Retina (tissue), 1 donor: ENCODE measurements at places on chromosomes 3 and 15.
A peak's percentile ranks its signal among the peaks of the same experiment; 100 is the strongest.

GRCh38 chr15:90701880-90702630 lies 15.1 kb upstream of the BLM start:
- no peak for DNase-seq

GRCh38 chr15:47685141-47685870 lies 32.0 kb upstream of the SEMA6D start:
- no peak for DNase-seq

GRCh38 chr3:151483961-151484520 lies 23.2 kb upstream of the IGSF10 start:
- DNase-seq: no peak

- no peak for DNase-seq
These were observed 2.8 kb downstream of the ACTL6A start for GRCh38 chr3:179565496-179565895.

GRCh38 chr3:52121813-52122212 lies 32.4 kb downstream of the POC1A start:
- no peak for DNase-seq

- DNase-seq: no peak
These were observed 37.6 kb upstream of the BNC1 start for GRCh38 chr15:83322061-83322460.

DNA sequence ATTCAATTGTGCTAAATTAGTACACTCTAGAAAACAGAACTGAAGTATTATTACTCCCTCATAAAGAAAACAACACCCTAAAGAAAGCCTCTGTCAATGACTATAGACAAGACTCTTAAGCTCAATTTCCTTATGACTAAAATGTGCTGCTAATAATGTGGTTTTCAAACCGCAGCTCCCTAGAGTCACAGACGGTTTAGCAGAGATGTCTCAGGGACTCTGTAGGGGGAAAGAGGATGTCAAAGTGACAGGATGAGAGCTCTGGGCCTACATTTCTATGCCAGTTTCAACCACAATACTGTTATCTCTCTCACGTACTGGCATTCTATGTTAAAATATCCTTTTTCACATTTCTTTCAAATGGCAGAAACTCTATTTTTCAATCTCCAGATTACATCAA lies 37.6 kb upstream of the WDR49 start:
- DNase-seq: no peak

- DNase-seq: no peak
These were observed 28.3 kb upstream of the BHLHE40 start for GRCh38 chr3:4950948-4951347.

GRCh38 chr3:65672871-65673815 lies 365.6 kb downstream of the MAGI1 start:
- peak; percentile 44 for DNase-seq

DNA sequence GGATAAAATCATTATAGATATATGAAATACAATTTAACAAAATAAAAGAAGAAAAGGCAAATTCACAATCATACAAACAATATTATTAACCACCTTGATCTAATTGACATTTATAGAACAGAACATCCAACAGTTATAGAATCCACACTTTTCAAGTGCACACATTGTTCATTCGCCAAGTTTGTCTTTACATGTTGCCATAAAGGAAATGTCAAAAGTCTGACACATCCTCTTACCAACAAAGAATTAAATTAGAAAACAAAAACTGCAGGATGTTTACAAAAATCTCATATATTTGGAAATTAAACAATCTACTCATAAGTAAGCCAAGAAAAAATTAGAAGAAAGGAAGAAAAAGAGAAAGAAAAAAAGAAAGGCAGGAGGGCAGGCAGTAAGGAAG lies 909.2 kb upstream of the EPHA6 start:
- no peak for DNase-seq

- DNase-seq: no peak
These were observed 34.3 kb downstream of the CCR3 start for GRCh38 chr3:46276497-46277099.

- no peak for DNase-seq
These were observed 269.7 kb downstream of the OTOL1 start for GRCh38 chr3:161766331-161766730.

GRCh38 chr3:119562307-119562961 lies 3.0 kb upstream of the CD80 start:
- no peak for DNase-seq

- no peak for DNase-seq
These were observed 400.0 kb upstream of the PPP2R3A start for GRCh38 chr3:135565546-135565945.

- DNase-seq: no peak
These were observed 226.3 kb downstream of the MCTP2 start for GRCh38 chr15:94457661-94458060.

DNA sequence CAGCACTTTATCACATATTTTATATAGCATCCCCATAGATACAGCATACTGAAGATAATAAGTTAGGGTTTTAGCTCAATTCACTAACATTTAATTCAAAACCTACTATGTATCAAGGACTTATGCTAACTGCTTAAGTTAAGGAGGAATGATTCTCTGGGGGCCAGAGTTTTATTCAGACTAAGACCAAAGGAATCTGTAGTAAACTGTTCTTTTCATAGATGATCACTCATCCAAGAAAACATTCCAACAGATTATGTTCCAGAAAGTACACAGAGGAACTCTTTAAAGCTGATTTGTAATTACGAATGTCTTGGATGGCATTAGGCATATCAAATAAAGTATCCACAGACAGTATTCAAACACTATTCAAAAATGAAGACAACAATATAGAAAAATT lies 226.4 kb downstream of the SCAPER start:
- no peak for DNase-seq

GRCh38 chr3:45582430-45582829 lies 12.1 kb upstream of the LIMD1 start:
- no peak for DNase-seq

- no peak for DNase-seq
These were observed 13.6 kb upstream of the DENND6A start for GRCh38 chr3:57706462-57706861.

GRCh38 chr3:194572143-194572789 lies 61.0 kb downstream of the TMEM44 start:
- DNase-seq: peak; percentile 34

DNA sequence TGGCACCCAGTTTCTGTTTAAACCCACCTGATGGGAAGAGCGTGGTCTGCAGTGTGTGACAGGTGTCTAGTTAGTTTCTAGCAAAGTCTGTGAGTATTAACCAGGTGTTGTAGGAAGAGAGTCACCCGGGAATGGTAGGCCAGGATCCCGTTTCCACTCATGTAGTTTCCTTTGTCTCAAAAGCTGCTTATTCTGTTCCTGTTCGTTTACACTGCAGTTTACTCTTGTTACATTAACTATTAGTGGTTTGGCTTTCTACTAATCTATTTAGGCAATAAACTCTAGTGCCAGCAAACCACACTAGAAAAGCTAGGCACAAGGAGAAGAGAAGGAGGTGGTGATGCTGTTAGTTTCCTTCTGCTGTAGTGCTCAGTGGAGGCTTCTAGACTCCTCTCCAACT lies 32.7 kb downstream of the WDR76 start:
- no peak for DNase-seq

- DNase-seq: no peak
These were observed 239.2 kb upstream of the UMPS start for GRCh38 chr3:124491098-124491497.

DNA sequence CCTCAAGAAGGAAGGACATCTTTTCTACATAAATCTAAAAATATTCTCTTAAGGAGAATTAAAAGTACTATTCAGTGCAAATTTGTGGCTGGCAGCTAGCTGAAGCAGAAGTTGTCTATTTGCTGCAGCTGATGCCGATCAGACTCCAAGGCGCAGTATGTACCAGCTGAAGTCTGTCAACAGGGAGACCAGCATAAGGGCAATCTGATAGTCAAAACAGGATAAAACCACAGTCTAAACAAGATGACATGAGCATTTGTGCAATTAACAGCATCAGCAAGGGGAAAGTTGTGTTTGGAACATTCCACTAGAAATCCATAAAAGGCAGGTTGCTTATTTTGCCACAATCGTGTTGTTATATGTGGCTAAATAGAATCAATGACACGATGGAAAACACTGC lies 198.2 kb upstream of the ROBO2 start:
- DNase-seq: no peak

DNA sequence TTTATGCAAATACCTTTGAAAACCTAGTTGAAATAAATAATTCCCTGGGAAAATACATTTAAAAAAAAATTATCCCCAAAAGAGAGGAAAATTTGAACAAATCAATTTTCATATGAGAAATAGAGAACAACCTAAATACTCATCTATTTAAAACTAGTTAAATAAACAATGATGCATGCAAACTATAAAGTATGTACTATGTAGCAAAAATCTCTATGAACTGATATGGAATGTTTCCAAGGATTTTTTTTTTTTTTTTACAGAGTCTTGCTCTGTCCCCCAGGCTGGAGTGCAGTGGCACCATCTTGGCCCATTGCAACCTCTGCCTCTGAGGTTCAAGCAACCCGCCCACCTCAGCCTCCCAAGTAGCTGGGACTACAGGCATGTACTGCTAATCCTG lies 27.2 kb upstream of the B3GALNT1 start:
- DNase-seq: no peak

- DNase-seq: no peak
These were observed 37.3 kb downstream of the EHHADH start for GRCh38 chr3:185216607-185216958.
